ENCODE measurements at places on chromosomes 12 and 14. TPM values are rescaled to one million over a fixed set of nuclear protein-coding genes. Genes with fewer than 3 reads are reported as not detected.

- DNase-seq = no peak
Measured at GRCh38 chr14:51692646-51693045, 40.9 kb downstream of the FRMD6 start.

GRCh38 chr12:11748903-11749302 lies 99.4 kb downstream of the ETV6 start:
- no peak for DNase-seq

- DNase-seq = no peak
Measured at GRCh38 chr12:2373307-2373706, 320.5 kb downstream of the CACNA1C start.

DNA sequence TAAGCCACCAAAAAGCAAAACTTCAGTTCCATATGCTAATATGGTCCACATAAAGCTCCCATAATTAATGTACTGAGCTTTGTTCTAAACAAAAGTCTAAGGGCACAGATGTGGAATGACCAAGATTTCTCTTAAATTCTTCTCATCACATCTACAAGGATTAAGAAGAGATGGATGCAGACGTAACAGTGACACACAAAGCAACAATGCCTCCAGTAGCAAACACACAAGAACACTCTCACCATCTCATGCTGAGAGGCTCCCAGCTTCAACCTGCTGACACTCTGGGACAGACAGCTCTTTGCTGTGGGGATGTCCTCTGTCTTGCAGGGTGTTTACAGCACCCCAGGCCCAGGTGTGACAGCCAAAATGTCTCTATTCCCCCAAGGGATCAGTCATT lies 48.2 kb downstream of the SETD3 start:
- no peak for DNase-seq

Gene XRCC3
- total RNA-seq = 5.2 TPM
